ENCODE measurements at places on chromosomes 16 and 17. TPM values are rescaled to one million over a fixed set of nuclear protein-coding genes. Genes with fewer than 3 reads are reported as not detected.

DNA sequence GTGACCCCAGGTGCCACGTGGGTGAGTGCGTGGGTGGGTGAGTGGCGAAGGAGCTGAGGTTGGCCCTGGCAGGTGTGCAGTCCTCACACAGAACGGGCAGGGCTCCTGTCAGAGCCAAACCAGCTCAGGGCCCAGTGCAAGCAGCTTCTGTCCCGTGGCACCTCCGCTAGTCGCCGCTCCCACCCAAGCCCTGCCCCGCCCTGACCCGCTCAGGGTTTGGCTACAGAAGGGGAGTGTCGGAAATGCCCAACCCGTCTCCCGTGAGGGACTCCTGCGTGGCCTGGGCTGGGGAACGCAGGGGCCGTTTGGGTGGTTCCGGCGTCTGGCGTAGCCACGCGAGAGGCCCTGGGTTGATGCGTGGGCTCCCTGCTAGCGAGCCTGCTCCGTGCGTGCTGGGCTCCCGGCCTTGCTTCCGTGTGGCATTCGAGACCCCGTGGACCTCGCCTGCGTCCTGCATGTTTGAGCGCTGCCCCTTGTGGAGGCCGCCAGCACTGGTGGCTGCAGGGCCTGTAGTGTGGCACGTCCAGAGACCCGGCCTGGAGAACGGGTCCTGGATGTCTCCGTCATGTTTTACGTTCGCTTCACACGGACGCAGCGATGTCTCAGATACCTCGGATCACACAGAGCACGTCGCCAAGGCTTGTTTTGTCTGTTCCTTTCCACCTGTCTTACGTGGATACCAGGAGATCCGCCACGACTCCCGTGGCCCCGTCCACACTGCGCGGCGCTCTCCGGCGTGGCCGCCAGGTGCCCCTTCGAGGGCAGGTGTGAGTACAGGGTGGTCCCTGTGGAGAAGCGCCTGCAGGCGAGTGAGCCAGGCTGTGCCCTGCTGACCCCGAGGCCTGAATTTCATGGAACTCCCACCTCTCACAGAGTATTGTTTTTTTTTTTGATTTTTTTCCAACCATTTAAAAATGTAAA, 10.2 kb downstream of the CAPN15 start:
- no peak for DNase-seq

- DNase-seq = no peak
Observed at GRCh38 chr17:7705269-7706255, 560 bp downstream of the EFNB3 start.

The PRR35 gene
- total RNA-seq = not detected

DNA sequence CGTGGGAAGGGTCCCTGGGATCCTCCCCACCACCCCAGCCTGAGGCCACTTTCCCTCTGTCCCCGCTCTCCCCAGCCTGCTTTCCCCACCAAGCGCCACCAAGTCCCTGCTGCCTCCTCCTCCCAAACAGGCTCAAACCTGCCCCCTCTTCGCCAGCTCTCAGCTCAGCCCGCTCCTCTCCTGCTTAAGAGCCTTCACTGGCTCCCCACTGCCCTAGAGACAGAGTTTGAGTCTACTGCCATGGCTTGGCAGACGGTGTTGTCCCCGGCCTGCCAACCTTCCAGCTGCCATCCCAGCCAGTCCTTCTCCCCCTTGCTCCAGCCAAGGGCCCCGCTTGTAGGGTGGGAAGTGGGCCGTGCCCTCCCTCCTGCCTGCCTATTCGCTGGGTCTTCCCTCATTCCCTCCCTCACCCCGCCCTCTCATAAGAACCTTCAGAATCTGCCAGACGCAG, 11.1 kb downstream of the IL4R start:
- DNase-seq = no peak

- no peak for DNase-seq
Observed at GRCh38 chr17:9339958-9340357, 235.7 kb downstream of the STX8 start.

Measured in esophagus squamous epithelium (tissue), 5 donors.